ENCODE measurements at places on chromosomes 4 and X.

GRCh38 chr4:54281054-54281766 lies 52.1 kb downstream of the PDGFRA start:
- DNase-seq = no peak

DNA sequence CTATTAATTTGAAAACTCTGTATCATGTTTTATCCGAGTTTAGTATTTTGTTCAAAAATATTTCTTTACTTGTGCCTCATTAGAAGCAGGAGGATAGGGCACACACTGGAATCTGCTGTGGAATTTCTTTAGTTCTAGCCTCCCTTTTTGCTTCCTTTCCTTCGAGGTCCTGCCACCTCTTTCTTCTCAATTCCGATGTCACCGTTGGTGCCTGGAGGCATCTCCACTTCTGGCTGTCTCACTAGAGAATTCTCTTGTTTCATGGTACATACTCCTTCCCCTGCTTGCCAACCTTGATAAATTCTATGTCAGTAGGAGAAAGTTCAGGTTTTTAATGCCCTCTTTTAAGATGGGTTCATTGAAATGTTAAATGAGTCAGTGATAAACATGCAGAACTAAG lies 140.1 kb downstream of the ANK2 start:
- DNase-seq = no peak

DNA sequence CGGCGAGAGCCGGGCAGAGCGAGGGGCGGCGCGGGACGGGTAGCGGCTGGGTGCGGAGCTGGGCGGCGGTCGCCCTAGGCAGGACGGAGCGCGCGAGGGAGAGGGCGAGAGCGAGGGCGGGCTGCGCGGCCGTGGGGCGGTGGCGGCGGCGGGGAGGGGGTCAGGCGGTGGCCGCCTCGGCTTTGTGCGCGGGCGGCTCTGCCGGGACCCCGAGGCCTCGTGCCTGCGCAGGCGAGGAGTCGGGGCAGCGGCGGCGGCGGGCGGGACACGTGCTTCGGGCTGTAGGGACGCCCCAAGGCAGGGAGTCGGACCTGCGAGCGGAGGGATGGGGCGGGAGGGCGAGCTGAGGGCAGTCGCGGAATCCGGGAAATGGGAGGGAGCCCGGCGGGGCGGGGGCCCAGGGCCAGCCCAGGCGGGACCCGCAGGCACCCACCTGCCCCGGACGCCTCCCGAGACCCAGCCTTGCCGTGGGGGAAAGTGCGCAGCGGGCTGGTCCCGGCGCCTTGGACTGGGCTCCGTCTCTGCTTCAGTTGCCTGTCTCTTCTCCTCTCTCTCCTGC lies 465 bp downstream of the BMPR1B start:
- DNase-seq = no peak

- no peak for DNase-seq
Measured at GRCh38 chrX:8939322-8939721, 94.6 kb downstream of the FAM9B start.

GRCh38 chr4:38949411-38950051 lies 81.9 kb downstream of the FAM114A1 start:
- DNase-seq = peak; percentile 40

GRCh38 chr4:23373261-23373660 lies 516.6 kb downstream of the PPARGC1A start:
- DNase-seq = no peak

- no peak for DNase-seq
Measured at GRCh38 chr4:6362243-6362885, 92.7 kb downstream of the WFS1 start.

- peak; percentile 69 for DNase-seq
Measured at GRCh38 chrX:135521405-135522131, 1.1 kb downstream of the INTS6L start.

- DNase-seq = no peak
Measured at GRCh38 chr4:162350331-162350730, 186.5 kb upstream of the FSTL5 start.

- no peak for DNase-seq
Measured at GRCh38 chr4:2742081-2742822, 13.9 kb downstream of the TNIP2 start.

- no peak for DNase-seq
Measured at GRCh38 chr4:142497606-142498005, 348.5 kb downstream of the INPP4B start.

DNA sequence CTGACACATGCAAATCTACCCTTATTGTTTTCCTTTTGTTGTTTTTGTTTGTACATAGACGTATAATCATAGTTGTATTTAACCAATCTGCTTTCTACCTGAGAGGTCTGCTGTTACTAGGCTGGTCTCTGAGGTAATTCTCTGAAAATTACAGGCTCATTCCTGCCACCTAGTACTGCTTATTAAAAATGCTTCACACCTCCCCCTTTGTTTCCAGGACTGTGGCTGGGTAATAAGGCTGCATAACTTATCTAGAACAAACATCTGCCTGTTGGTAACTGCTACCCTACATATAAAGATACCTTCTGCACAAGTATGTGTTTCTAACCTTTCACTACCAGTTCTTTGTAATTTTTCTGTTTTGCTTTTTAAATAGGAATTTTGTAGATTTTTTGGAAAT lies 34.2 kb downstream of the COX7B2 start:
- DNase-seq = no peak

- no peak for DNase-seq
Measured at GRCh38 chrX:31423609-31424189, 351.9 kb upstream of the FTHL17 start.

GRCh38 chrX:130704053-130705038 lies 198.7 kb downstream of the ENOX2 start:
- DNase-seq = no peak

GRCh38 chrX:71282514-71283402 lies 677 bp upstream of the NONO start:
- no peak for DNase-seq

DNA sequence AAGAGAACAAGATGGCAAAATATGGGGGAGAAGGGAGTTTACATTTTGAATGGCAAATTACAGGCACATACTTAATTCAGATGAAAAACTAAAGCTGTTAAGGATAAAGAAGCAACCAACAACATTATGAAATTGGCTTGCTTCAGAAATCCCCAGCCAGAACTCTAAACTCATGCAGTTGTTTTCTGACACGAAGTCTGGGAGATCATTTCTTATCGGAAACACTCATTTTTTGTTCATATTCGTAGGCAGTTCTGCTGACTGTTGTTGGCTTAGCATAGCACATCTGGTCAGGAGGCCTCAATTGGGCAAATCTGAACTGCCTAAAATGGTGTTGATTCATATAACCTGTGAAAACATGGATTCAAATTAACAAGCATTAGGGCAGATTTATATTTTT lies 33.0 kb upstream of the ARHGAP6 start:
- no peak for DNase-seq

DNA sequence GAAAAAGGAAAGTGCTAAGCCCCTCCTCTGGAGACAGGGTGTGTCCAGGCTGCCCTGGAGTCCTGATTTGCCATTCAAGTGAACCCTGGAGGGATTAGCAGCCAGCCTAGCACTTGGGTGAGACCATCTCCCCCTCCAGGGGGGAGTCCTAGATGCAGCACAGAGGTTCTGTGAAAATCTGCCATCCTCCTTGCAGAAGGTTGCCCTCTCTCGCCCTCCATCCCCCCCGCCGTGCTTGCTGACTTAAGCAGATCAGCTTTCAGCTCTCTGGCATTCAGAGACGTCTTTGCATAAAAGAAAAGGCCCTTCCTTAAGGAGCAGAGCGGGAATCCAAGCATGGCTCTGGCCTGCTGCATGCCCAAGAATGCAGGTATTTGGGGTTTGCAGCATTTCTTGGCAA lies 102.1 kb upstream of the SCML1 start:
- DNase-seq = no peak

DNA sequence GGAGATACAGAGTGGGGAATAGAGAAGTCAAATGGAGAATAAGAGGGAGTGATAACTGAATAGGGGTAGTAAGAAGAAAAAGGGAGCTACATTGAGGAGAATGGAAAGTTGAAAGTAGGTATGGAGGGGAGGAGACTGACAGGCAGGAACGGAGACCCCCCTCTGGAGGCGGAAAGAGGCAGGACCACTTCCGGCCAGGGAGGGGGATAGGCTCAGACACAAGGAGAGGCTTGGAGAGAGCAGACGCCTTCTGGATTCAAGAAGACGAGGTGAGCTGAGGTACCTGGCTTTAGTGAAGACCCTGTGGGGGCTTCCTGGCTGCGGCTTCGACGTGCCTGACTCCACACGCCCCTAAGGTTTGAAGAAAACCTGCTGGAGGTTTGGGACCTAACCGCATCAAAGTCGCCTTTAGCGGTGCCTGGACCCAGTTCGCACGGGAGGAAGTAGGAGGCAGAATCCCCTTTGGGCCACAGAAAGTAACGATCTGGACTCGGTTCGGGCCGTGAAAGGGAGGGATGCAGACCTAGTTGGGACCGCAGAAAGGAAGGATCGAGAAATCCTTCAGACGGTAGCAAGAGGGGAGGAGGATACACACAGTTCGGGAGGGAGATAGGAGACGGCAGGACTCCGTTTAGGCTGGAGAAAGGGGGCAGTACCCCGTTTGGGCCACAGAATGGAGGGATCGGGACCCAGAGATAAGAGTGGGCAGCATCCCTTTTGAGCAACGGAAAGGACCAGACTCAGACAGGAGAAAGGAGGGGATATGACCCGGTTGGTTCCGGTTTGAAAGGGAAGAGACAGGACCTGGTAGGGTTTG lies at the start of gene TRO:
TSS of gene TRO (plus strand) at position 215 of the 817 bp plus-strand sequence. CDS start 1,423 bp downstream, outside the sequence.
- DNase-seq = no peak

DNA sequence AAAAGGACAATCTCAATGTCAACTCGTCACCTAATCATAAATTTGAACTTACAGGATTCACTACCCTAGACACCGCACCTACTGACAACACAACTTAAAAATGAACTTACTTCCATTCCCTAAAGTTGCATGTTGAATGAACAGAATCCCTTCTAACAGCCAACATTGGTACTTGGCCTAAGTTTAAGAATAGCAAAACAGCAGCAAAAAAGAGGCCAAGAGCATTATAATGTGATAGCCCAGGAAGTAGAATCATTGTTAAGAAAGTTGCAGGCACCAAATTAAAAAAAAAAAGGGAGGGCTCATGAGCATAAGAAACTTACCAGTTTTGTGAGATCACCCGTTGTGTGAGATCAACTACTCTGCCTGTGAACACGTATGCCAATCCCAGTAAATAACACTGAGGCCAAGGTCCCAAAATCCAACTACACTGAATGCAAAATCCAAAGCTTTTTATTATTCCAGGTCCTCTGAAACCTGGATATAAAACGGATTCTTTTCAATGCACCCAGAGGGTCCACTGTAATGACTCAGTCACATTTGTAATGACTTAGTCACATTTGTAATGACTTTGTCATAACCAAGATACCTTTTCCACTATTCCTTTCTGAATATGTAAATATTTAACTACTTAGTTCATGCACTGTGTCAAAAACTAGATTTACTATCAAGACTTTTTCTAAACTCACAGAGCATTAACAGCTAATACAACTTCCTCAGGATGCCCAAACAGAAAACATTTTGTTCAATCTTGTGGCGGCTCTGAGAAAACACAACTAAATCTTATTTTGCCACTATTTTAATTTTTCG lies 6.8 kb downstream of the HNRNPDL start:
- DNase-seq = no peak

- DNase-seq = no peak
Measured at GRCh38 chr4:56655627-56656345, 25.3 kb downstream of the HOPX start.

DNA sequence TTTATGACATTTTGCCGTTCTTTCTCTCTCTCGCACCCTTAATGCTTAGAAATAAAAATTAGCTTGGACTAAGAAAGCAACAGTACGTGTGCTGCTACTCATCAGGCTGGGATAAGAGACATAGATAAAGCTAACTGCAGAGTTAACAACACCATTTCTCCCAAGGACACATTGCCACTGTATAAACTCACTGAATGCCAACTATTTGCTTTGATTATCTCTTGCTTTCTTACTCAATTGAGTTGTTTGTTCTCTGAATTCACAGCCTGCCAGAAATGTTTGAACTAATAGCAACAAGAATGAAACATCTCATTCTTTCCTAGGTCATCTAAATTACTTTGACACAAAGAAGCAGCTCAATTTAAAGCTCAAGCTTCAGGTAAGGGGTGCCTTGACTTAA lies 34.6 kb downstream of the F8 start:
- no peak for DNase-seq

DNA sequence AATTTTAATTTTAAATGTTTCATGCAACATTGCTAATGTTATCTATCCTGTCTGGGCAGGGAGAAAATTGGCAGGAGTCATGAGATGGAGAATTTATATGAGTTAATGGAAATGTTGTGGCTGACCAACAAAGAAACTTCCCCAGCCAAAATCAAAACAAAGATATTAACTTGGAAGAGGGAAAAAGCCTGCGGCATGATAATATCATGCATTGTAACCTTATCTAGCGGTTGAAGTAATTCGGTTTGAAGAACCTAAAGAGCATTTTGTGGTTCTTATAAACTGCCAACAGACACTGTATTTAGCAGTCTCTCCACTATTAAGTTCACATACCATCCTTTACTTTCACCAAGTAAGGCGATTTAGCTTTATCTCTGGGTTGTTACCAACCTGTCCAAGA lies 42.3 kb downstream of the DKK2 start:
- DNase-seq = no peak

Measured in central memory CD8-positive, alpha-beta T cell (primary cell).